Left renal cortex interstitium (tissue), 4 donors: ENCODE measurements at places on chromosomes 2 and 18. TPM values are rescaled to one million over a fixed set of nuclear protein-coding genes. Genes with fewer than 3 reads are reported as not detected.

DCC gene
- polyA plus RNA-seq = 7.6 TPM

FAM110C gene
- 10.7 TPM for polyA plus RNA-seq

ITGA6 gene
- polyA plus RNA-seq = 90.8 TPM

FTCDNL1 gene
- polyA plus RNA-seq = 0.91 TPM

GPR39 gene
- 4.6 TPM for polyA plus RNA-seq

GRCh38 chr18:31685097-31686082 lies 1.0 kb upstream of the B4GALT6 start:
- DNase-seq = peak; percentile 37

DNA sequence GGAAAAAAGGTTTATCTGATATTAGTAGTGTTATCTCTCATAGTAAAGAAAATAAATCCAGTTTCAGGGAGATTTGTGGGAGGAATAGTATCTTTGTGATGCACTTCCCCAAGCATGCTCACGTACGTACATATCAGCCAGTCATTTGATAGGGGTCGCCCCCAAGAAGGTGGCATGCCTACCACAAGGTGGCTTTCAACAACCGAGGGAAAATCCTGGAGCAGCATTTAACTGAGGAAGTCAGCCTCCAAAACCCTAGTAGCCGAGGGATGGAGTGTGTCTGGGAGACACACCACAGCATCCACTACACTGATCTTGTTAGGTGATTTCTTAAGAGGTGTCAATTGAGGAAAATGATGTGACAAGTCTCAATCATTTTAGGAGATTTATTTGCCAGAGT lies 623.9 kb downstream of the NYAP2 start:
- DNase-seq = no peak

DNA sequence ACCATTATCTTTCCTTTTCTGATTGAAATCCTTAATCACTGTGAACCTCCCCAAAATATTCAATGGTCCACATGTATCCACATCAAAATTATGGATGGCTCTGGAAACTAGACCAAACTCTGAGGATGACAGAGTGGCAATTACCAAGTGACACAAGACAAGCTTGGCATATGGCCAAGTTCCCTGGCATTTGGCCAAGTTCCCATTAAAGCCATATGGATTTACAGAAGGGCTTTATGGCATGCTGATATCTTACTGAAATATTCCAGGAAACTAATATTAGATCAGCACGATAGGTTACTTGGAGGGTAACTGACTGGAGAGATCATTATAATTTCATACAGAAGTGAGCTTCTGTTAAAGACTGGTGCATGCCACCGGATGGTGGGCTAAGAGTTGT lies 21.9 kb upstream of the CERS6 start:
- DNase-seq = no peak

DNA sequence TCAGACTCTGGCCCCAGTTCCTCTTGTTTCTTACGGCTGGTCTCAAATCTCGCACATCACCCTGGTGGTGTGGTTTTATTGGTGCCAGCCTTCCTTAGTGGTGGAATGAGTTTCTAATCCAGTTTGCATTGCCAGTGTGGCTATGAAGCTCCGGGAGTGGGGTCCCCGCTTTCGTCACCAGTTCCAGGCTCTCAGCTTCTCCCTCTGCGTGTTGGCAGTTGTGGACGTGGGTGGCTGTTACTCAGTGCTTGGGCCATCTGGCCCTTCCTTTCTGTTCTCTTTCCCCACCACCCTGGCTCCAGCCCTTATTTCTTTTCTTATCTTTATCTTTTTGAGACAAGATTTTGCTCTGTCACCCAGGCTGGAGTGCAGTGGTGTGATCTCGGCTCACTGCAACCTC lies 30.1 kb downstream of the EFR3B start:
- DNase-seq = no peak

DNA sequence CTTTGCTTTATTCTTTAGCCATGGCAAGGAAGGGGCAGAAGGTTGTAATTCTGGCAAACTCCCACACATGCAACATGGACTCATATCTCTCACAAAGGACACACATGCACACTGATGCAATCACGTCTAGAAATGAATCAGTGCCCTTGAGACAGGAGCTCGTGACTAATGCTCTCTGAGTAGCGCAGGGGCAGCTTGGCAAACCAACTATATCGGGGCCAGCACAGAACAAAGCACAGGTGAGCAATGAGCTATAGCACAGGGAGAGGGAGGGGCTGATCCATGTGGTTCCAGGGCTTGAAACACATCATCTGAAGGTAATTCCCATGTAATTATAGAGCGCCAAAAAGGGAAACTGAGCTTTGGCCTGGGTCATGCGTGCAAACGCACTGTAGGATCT lies 165.2 kb upstream of the KLF7 start:
- DNase-seq = no peak

- no peak for DNase-seq
These were observed 56.5 kb upstream of the ASPRV1 start for GRCh38 chr2:70017962-70018361.

- no peak for DNase-seq
These were observed 88.0 kb downstream of the C1D start for GRCh38 chr2:67974559-67975430.

DNA sequence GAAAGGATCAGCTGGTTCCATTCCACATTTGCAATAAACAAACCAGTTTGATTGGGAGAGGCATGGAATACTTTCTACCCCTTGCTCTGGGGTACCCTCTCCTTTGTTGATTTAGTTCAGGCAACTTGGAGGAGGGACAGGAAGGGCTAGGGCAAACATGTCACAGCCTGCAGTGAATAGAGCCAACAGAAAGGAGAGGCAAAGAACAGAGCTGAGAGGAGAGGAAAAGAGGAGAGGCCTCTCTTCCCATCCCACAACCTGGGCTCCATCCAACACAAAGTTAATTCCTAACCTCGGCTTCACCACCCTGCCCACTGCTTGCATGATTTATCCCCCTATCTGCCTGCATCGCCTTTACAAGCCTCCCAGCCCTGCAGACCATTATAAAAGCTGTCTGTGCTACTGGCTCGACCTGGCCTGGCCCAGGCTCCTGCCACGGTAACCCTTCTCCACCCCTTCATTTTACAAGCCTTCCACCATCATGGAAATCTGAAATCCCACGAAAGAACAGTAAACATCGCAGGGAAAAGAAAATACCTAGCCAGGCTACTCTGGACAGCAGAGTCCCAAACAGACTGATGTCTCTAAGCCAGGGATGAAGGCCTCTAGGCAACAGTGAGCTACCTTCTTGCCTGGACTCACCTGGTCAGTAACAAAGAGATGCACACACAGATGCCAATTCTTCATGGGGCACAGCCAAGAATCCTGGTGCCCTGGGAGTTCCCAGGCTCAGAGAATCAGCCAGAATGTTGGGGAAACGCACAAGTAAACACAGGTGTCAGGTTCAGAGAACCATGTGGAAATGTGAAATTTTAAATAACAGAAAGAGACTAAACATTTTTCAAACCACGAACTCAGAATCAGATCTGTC lies 43.6 kb downstream of the NHEJ1 start:
- DNase-seq = no peak

- DNase-seq = no peak
These were observed 60.8 kb downstream of the SLC66A2 start for GRCh38 chr18:79890674-79891073.
